GM10248 (cell line): ENCODE measurements at places on chromosomes 2 and 18.
A peak's percentile ranks its signal among the peaks of the same experiment; 100 is the strongest.

DNA sequence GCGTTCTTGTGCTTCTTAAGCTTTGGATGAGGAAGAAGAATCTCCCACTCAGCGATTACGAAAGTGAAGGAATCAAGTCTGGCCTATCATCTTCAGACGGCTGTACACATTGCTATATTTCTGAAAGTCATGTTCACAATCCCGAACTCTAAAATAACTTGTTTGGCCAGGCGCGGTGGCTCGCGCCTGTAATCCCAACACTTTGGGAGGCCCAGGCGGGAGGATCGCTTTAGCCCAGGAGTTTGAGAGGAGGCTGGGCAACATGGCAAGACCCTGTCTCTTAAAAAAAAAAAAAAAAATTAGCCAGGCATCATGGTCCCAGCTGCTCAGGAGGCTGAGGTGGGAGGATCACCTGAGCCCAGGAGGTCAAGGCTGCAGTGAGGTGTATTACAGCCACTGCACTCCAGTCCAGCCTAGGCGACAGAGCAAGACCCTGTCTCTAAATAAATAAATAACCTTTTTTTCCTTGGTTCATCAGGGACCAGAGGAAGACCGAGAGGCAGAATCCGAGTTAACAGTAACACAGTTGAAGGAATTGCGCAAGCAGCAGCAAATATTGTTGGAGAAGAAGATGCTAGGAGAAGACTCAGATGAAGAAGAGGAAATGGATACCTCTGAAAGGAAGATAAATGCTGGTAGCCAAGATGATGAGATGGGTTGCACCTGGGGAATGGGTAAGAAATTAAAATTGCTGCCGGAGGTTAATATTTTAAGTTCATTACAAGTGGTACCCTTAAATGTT is 1.1 kb downstream of the SLC4A1AP start:
- no peak for DNase-seq

GRCh38 chr18:28091197-28091596 is 85.7 kb downstream of the CDH2 start:
- DNase-seq, result no peak

GRCh38 chr2:69680001-69680675 is 36.6 kb upstream of the AAK1 start:
- DNase-seq, result no peak

- no peak for DNase-seq
Observed at GRCh38 chr2:86038291-86039081, 67.2 kb downstream of the POLR1A start.

GRCh38 chr18:65752625-65753325 is 2.0 kb downstream of the CDH7 start:
- no peak for DNase-seq

- DNase-seq, result peak; percentile 20
Observed at GRCh38 chr2:157898591-157898996, 22.5 kb upstream of the ACVR1 start.

DNA sequence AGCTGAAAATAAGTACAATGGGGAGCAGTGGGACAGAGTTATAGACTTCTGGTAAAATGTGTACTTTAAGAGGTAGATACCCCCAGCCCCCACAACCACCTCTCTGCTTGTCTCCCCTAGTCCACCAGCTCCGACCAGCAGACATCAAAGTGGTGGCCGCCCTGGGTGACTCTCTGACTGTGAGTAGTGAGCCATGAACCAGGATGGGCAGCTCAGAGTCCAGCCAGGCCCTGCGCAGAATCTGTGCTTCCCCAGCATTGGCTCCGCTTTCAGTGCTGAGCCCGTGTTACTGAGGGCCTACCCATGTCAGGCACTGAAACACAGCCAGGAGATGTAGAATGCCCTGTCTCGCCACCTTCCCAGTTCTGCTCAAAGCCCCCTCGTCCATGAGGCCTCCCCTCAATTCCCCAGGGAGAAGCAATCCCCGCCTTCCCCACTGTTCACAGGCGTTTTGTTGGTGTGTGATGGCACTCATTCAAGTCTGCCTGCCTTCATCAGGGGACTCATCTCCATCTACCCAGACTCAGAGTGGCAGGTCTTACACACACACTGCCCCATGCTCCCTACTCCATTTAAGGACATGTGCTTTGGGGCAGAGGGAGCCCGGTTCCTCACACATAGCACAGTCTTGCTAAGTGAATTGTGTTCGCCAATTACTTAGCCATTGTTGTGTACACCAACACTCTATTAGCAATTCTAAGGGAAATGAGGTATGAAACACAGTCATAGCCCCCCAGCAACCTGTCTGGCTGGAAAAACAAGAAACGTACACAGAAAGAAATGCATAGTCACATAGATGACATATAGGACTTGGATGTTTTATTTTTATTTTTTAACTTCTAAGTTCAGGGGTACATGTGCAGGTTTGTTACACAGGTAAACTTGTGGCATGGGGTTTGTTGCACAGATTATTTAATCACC is 122.6 kb downstream of the PLB1 start:
- DNase-seq, result no peak

DNA sequence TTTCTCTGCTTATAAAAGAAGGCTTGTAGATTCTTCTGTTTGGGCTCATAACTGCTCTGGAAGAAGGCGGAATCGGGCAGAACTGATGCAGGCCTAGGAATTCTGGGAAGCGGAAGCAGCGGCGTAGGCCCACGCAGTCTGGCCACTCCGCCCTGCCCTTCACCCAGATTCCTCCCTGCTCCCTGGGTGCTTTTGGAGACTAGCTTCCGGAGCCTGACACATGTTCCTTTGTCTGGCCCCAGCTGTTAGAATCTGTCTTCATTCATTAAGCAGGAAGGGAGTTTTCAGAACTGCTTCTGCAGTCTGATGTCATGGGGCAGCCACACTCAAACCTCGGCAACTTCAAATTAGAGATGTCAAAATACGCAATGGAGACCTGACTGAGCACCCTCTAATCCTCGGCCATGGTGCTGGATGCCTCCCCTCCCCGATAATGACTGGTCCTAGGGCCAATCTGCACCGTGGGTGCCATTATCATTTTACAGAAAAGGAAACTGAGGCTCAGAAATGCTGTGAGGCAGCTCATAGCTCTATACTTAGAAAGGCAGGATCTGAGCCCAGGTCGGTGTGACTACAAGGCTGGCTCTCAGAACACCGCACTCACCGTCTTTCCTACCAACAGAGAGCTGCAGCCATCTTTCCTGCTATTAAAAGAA is 275.7 kb downstream of the MYCN start:
- no peak for DNase-seq

- DNase-seq, result no peak
Observed at GRCh38 chr2:161983331-161983651, 90.7 kb downstream of the DPP4 start.

- no peak for DNase-seq
Observed at GRCh38 chr2:51120754-51121280, 88.9 kb upstream of the NRXN1 start.

DNA sequence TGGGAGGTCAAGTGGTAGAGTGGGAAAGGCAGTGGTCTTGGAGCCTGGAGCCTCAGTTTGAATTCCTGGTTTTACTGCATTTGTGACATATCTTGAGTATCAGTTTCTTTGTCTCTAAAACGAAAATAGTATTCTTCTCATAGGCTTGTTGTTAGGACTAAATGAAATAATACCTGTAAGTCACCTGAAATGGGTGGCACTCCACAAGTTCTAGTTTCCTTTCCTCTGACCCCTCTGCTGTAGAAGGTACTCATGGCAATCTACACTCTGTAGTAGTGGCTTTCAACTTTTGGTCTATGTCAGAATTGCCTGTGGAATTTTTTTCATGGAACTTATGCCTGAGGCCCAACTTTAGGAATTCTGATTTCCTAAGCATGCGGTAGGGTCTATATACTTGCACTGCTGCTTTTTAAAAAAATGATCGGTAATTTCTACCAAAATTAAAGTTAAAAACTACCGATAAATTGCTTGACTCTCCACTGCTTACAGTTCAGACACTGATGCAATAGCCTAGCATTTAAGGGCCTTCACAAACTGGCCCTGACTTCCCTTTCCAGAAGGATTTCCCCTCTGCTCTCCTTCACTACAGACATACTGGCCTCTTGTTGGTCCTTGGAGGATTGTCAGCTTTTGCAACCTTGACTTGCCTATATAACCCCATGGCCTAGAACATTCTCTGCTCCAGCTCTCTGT is 47.2 kb downstream of the PLEK start:
- DNase-seq, result no peak

DNA sequence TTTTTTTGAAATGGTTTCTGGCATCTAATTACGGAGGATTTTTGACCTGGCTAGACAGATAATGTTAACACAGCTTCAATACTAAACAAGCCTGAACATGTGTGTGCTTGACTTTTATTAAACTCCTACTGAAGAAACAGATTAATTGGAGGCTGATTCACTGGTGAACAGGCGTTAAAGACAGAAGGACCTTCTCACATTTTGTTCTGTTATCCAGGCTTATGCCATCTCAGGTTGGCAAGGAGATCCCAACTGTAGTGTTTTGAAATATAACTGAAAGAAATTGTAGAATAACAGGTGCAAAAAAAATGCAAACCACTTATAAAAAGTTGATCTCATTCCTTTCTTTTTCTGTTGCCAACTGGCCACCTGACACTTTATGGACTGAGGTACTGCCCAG is 269.6 kb downstream of the ARHGAP15 start:
- no peak for DNase-seq

DNA sequence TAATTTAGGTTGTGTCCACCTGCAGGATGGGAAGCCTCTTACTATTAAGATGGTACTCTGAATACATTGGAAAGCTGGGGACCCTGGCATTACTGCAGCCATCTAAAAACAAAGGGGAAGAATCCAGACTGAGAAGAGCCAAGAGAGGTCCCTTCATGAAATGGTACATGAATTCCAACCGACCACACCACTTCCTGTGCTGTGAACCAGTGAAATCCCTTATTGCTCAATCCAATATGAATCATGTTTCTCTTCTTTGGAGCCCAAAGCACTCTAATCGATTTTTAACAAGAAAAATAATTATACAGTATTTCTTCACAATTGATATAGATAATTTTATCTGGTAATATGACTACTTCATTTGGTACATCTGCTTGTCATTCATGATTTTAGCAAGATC is 479.7 kb upstream of the RAB6C start:
- DNase-seq, result no peak

DNA sequence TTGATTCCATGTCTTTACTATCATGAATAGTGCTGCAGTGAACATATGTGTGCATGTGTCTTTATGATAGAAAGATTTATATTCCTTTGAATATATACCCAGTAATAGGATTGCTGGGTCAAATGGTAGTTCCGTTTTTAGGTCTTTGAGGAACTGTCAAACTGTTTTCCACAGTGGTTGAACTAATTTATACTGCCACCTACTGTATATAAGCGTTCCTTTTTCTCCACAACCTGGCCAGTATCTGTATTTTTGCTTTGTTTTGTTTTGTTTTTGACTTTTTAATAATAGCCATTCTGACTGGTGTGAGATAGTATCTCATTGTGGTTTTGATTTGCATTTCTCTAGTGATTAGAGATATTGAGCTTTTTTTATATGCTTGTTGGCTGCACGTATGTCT is 641.6 kb downstream of the SUCLG1 start:
- no peak for DNase-seq

DNA sequence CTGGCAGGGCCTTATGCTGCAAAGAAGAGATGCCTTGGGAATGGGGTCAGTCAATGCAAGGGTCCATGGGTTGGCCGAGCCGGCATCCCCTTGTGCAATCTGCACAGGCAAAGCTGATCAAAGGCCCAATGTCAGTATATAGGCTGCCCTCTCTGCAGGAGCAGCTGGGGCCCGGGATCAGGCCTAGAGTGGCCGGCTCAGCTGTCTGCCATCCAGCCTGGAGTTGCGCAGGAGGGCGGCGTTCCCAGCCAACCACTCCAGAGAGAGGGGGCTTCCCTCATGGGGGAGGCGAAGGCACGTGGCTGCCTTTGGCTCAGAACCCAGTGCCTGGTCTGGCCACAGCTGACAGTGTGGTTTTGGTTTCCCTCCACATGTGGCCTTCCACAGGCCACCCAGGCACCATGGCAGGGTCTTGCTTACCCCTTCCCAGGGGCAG is 3.9 kb downstream of the INPP5D start:
- no peak for DNase-seq

- DNase-seq, result no peak
Observed at GRCh38 chr18:21267400-21267799, 25.4 kb downstream of the GREB1L start.

- no peak for DNase-seq
Observed at GRCh38 chr2:41657226-41657625, 390.6 kb upstream of the PKDCC start.

DNA sequence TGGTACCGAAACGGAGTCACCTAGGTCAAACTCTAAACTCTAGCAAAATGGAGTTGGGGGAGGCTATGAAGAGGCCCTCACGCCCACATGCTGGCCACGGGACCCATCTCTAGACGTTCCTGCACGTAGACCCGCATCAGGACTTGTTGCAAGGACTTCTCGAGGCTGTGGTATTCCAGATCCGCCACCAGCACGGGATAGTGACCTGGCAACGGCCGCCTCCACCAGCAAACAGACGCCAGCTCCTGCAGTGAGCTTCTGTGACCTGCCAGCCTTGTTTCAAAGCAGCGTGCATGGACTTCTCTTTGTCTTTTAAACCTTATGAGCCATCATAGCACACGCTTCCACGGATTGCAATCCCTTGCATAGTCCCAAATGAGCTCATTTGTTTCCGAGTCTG is 40.3 kb upstream of the RALBP1 start:
- DNase-seq, result no peak

GRCh38 chr2:133718688-133719201 is 150.5 kb upstream of the NCKAP5 start:
- no peak for DNase-seq

DNA sequence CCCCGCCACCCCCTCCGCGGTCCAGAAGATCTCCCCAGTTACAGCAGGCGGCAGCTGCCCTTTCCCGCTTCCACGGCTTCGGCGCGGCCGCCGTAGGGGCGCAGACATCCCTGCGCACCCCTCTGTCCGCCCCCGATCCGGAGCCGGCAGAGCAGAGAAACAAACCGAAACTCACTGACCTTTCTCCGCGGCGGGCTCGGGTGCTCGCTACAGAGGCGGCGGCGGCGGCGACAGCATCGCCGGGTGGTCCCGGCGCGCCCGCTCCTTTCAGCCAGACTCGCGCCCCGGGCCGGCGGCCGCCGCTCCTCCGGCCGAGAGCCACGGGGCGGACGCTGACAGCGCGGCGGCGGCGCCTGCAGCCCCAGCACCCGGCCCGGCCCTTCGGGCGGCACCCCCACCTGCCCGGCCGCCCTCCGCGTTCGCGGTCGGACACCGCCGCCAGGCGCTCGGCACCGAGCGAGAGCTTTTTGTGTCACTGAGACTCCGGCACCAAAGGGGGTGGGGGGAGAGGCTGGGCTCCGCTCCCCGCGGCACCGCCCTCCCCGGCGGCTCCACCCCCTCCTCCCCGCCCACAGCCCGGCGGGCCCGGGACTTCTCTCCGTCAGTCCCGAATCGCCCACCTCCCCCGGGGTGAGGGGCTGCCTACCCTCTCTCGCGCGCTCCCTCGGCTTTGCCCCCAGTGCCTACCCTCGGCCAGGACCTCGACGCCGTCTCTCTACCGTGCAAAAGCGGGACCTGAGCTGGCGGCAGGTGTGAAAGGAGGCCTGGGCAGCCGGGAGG is 1.4 kb upstream of the RNF152 start:
- peak; percentile 84 for DNase-seq
